ENCODE measurements at places on chromosomes 5 and 9.

- no peak for DNase-seq
Observed at GRCh38 chr9:126516936-126517832, 96.5 kb upstream of the LMX1B start.

GRCh38 chr5:28275931-28276330 is 1237.5 kb upstream of the CDH9 start:
- no peak for DNase-seq

DNA sequence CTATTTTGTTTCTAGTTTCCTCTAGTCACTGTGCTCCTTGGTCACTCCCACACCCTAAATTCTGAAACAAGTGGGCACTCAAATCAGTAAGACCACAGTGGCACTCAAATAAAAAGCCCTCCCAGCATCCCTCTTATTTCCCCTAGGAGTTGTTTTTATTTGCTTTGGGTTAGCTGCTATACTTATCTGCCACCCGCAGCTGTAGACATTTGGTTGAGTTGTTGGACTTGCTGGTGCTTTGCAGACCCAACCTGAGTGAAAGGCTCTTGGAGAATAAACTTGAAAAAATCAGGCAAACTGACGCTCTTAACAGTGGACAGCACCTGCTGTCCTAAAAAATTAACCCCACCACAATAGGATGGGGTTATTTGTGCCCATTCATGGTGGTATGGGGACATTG is 203.0 kb downstream of the SPATA31A6 start:
- DNase-seq, result no peak

DNA sequence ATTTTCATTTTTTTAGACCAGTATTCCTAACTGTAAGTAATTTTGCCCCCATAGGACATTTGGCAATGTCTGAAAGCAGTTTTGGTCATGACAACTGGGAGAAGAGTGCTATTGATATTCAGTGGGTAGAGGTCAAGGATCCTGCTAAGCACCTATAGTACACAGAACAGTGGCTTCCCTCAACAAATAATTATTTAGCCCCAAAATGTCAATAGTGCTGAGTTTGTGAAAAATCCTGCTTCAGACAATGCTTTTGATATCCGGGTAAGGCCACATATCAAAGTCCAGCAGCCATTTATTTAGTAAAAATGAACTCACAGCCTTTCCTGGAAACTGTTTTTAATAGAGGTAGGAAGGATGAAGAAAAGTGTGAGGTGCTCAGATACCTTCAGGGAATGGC is 8.1 kb upstream of the TARS1 start:
- DNase-seq, result no peak

DNA sequence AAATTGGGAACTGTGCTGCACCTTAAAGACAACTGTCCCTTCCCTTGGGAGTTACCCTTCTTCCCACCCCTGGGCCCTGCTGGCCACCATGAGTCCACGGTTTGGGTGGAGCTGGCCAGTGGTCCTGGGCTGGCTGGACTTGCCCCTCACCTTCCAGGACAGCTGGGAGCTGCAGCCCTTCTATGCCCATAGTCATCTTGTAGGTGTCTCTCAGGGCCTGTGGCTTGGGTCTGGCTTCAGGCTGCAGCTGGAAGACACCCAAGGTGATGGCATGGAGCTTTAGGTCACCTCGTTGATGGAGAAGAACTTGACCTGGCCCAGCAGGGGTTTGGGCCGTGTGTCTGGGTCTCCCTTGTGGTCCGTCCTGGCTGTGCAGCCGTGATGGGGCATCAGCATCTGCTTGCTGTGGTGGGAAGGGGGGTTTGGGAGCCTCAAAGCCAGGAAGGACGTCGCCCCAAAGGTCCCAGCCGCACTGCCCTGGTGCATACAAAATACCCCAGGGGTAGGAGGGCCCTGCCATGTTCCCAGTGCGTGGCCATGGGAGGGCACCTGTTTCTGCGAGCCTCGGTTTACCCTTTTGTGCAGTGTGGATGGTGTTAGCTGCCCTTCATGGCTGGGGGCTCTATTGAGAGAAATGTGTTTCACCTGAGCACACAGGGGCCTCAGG is 8.9 kb downstream of the WNK2 start:
- DNase-seq, result peak; percentile 30

GRCh38 chr9:2536511-2536910 is 85.1 kb upstream of the VLDLR start:
- DNase-seq, result no peak

GRCh38 chr9:21611891-21612290 is 129.8 kb upstream of the IFNE start:
- DNase-seq, result no peak

DNA sequence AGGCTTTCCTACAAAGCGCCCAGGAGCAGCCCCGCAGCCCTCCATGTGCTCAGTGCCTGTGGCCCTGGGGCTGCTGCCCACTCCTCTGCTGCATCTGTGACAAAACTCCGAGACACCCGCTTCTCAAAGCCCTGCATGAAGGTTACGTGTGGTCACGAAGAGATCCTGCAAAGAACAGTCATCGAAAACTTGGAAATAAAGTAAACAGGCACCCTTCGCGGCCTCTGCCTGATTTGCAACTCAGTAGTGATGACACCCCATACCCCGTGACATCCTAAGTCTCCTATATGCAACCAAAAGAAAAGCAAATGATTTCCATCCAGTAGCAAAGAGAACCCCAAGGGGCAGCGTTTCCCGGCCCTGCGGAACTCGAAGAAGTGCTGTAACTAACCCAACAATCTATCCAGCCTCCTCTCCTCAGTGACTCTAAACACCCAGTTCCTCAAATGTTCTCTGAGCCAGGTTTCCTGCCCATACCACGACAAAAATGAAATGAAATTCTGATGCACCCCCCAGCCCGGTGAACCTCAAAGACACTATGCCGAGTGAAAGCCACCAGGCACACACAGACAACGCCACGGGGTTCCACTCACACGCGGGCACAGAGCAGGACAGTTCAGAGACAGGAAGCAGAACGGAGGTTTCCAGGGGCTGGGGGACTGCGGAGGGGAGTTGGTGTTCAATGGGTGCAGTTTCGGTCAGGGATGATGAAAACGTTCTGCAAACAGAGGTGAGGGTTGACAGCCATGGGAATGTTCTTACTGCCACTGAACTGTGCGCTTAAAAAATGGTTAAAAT is 19.0 kb downstream of the NACC2 start:
- DNase-seq, result no peak

DNA sequence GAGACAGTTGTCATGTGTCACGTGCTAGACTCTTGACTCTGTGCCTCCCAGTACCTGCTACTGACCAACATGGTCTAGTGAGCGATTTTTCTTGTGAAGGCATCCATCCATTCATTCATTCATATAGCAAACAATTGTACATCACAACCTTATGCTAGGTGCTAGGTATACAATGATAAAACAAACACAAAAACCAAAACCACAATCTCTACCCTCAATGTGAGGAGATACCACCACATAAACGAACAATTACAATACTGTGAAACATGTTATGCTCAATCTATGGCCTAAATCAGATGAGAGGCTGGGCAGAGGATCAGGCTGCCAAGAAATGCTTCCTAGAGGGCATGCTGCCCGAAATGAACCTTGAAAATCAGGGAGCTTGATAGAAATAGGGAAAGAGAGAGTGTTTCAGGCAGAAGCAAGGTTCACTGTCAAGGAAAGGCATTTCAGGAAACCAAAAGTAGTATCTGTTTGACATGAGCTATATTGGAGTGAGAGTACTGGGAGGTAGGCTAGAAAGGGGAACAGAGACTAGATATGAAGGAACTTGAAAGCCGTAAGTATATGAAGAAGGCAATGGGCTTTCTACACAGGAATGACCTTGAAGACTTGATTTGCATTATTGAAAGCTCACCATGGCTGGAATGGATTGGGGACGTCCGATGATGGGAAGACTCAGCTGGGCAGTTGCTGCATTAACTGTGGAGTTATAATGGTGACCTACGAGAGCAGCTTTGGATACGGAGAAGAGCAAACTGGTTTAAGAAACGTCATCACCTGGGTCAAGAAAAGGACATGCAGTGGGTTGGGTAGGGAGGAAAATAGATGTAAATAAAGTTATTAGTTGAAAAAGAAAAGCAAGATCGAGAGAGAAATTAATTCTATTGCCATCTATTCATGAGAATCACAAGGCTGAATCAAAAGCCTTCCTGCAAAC is 90.1 kb downstream of the THBS4 start:
- DNase-seq, result no peak

DNA sequence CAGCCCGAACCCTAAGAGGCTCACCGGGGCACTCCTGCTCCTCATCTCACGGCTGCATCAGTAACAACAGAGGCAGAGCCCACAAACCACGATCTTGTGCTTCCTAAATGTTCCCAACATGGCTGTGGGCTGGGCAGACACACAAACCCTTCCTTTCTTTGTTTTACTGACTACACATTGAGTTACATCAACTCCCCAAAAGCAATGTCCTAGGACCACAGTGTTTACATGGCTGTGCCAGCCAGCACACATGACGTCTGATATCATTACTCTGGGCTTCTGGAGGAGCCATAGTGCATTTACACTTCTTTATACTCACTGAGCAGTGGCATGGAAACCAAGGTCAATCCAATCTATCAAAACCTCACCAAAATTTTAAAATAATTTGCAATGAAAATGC is 101.4 kb downstream of the LHFPL2 start:
- DNase-seq, result no peak

- no peak for DNase-seq
Observed at GRCh38 chr9:109481856-109482255, 16.3 kb downstream of the PTPN3 start.

GRCh38 chr9:35675732-35676392 is 2.1 kb downstream of the CA9 start:
- no peak for DNase-seq

- DNase-seq, result no peak
Observed at GRCh38 chr5:59062986-59063683, 480.3 kb downstream of the RAB3C start.

GRCh38 chr5:92909602-92909962 is 671.4 kb downstream of the NR2F1-AS1 start:
- DNase-seq, result no peak

DNA sequence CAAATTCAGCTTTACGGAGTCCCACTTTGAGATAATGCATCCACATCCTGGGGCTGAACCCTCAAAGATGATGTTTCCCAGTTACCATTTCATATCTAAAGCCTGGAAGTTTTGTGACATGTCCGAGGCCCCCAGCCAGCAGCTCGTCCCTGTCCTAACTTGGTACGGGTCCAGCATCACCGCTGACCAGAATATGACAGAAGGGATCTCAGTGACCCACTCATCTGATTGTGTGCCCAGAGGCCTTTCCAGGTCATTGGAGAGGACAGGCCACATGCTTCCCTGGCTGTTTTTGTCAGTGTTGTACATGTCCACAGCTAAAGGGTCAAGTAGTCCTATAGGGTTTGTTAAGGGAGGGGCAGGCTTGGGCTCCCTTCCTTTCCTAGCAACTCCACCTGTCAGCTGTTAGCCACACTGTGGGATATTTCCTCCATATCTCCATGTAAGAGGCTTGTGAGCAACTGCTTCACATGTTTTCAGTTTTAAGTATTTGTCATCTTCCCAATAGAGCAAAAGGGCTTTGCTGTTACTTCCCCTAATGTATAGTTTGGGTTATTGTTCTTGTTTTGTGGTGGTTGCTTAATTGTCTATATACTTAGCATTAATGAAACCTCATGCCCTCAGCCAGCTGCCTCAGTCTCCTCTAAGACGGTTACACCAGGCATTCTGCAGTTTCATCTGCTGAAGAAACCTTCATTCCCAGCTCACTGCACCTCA is 33.4 kb downstream of the SECISBP2 start:
- DNase-seq, result no peak

DNA sequence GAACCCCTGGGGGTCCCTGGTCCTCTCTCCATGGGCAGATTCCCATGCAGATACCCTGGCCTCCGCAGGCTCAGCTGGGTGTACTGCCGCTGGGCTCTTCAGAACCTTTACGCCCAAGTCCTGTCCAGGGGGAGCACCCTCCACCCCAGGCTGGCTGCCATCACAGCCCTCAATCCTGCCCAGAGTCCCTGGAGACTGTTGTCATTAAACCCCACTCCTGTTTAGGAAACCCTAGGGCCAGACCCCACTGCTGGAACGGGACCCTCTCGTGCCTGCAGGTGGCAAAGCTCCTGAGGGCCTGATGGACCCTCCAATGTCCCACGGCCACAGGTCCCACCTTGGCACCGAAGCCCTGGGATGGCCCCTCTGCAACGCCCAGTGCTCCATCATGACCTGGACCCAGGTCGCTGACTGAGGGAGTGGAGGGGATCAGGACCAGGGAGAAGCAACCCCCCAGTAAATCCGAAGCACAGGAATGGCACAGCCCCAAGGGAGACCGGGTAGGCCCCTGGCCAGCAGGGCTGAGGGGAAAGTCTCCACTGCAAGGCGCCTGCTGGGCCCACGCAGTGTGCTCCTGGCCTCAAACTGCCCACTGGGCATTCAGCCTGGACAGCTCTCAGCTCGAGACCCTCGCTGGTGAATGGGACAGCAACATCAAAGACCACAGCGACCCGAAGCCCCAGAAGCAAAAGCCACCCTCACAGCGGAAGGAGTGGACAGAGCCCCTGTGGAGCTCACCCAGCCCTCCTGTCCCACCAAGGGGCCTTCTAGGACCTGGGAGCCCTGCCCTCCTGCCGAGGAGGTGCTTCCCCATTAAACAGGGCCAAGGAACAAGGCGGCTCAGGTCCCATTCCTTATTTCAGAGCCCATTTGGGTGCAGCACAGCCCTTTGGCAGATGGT is 8.3 kb downstream of the ZDHHC11B start:
- peak; percentile 20 for DNase-seq

DNA sequence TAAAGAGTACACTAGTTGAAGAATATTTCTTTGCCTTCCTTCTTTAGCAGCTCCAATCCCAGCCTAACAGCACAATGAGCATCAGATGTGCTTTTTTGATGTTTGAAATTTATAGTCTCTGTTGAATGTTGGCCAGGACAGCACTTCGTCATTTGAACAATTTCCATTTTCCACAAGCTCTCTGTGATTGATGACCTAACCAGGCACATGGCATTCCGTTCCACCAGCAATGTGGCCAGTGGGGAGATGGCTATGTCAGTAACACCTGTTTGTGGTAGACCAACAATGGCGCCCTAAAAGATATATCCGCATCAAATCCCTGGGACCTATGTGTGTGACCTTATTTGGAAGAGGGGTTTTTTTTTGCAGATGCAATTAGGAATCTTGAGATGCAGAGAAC is 66.8 kb downstream of the PALM2AKAP2 start:
- no peak for DNase-seq

- DNase-seq, result no peak
Observed at GRCh38 chr5:145160679-145161078, 674.5 kb downstream of the PRELID2 start.

DNA sequence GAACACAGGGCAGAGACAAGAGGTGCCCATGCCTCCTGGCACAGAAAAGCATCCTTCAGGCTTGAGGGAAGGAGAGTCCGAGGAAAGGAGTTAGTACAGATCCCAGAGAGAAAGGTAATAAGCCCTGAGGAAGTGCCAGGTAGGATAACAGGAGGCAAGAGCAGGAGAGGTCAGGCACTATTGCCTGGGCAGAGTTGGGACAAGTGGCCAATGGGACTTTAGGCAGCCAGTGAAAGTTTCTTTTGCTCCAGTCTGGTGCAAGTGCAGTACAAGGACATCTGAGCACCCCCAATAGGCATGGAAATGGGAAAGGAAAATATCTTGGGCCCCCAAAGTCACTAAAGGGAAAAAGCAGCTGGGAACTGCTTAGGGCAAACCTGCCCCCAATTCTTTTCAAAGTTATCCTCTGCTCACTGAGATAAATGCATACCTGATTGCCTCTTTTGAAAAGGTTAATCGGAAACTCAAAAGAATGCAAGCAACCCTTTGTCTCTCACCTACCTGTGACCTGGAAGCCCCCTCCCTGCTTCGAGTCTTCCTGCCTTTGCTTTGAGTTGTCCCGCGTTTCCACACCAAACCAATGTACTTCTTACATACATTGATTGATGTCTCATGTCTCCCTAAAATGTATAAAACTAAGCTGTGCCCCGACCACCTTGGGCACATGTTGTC is 46.5 kb downstream of the ELOVL7 start:
- no peak for DNase-seq

- no peak for DNase-seq
Observed at GRCh38 chr9:136247947-136248637, 2.5 kb upstream of the QSOX2 start.

All from right lobe of liver (tissue), 6 donors.